ENCODE measurements at places on chromosomes 4 and X.

DNA sequence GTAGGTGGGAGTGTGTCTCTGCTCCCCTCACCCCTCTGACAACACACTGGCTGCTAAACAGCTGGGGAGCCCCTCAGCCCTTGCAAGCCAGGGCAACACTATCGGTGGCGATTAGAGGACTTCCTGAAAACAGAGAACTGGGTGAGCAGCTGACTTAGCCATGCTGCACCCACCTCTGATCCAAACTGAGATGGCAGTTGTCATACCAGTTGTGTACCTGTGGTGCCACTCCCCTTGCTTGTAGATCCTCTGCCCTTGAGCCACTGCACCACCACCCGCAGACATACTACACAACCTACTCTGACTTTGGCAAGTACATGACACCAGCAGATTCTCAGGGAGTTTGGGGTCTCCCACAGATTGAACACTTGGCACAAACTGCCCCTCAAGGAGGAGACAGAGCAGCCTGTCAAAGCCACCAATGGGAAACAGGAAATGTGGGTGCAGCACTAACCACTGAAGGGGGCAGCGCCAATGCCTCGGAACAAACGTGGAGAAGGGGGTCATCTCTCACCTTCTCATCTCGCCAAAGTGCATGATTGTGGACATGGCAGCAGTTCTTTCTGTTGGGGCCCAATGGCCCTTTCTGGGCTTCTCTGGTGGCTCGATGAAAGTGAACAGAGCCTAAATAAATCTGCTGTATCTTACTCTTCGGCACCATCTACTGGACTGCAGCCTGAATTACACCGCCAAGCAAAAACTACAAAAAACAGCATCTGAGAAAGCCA, 119.8 kb downstream of the NEK1 start:
- no peak for DNase-seq

GRCh38 chr4:186030399-186030775, 38.6 kb upstream of the TLR3 start:
- no peak for DNase-seq

DNA sequence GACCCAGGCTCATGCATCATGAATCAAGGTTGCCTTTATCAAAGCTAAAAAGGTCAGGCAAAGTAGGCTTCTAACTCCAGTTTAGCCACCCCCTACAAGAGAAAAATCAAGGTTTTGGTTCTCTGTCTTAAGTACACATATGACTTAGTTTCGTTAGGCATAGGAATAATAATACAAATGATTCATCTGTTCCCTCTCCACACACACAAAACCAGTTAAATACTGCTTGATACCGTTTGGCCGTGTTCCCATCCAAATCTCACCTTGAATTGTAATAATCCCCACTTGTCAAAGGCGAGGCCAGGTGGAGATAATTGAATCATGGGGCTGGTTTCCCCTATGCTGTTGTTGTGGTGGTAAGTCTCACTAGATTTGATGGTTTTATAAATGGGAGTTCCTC, 226.2 kb downstream of the HS6ST2 start:
- DNase-seq, result no peak

GRCh38 chr4:176611951-176612350, 180.8 kb downstream of the VEGFC start:
- no peak for DNase-seq

- no peak for DNase-seq
These were observed 146.7 kb downstream of the CHIC2 start for GRCh38 chr4:53917729-53918128.

- DNase-seq, result no peak
These were observed 9.3 kb downstream of the PRDM8 start for GRCh38 chr4:80206521-80207171.

DNA sequence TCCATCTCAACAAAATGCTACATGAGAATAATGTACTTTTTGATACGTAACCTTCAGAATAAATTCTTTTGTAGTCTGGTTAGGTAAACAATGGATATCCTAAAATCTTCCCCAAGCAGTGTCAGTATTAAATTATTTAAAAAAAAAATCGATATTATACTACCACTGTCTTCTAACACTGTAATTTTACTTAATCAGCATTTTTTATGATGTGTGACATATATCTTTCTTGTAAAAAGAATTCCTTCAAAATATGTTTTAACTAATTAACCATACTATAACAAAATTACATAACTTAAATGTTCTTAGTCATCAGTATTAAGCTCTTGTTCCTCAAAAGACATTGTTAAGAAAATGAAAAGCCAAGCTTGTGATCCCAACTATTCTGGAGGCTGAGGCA, 12.5 kb downstream of the OTUD4 start:
- no peak for DNase-seq

DNA sequence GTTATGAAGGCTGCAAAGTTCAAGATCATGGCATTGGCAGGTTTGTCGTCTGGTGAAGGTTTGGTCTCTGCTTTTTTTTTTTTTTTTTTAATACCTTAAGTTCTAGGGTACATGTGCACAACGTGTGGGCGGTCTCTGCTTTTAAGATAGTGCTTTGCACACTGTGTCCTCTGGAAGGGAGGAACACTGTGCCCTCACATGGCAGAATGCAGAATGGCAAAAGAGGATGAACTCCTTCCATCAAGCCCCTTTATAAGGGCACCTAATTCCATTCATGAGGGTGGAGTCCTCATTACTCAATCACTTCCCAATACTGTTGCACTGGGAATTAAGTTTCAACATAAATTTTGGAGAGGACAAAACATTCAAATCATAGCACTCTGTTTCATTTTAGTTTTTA, 101.4 kb downstream of the GLRA2 start:
- DNase-seq, result no peak

- DNase-seq, result no peak
These were observed 20.4 kb upstream of the ADD1 start for GRCh38 chr4:2823301-2823670.

DNA sequence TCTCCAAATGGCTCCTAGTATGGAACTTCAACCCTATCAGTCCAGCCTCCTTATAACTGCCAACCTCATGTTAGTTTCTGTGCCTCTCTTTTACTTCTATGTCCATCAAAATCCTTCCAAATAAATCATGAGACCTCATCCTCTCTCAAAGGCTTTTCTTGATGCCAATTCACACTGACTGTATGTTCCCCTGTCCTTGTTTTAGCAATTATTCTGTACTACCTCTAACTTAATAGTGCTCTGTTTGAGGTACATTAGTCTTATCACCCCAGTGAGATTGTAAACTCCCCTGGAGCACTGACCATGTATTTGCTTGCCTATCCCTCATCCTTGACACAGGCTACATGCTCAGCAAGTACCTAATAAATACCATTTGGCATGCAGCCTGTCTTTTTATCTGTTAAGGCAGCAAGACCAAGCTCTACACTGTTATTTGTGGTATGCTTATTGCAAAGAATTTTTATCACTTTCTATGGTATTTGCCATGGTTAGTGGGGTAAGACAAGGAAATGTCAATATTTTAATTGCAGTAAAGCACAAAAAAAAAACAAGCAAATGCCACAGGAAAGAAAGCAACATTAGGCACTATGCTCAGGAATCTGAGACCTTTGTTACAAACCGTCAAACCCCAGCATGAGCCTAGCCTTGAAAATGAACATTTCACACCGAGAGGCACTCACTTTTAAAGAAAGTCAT, 119.2 kb downstream of the SMARCA1 start:
- DNase-seq, result no peak

GRCh38 chrX:150062292-150063137, 124.2 kb upstream of the EOLA2 start:
- DNase-seq, result no peak

GRCh38 chr4:69830560-69831269, 29.2 kb downstream of the SULT1E1 start:
- no peak for DNase-seq

GRCh38 chrX:17629519-17629918, 107.8 kb upstream of the SCML1 start:
- no peak for DNase-seq

DNA sequence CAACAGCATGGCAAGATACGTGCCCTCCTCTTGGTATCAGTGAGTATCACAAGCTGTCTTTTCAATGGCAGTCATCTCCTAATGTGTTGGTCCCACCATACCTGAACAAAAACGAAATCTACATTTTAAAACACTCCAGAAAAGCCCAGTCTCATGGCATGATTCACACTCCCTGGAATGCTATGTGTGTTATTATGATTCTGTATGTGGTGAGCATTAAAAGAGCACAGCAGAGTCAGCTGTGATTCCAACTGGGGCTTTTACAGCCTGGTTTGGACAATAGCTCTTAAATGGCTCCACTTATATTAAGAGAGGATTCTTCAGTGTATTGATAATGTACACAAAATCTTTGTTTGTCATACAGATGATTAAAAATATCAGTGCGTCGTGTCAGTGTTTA, 274.1 kb upstream of the GK2 start:
- DNase-seq, result no peak

DNA sequence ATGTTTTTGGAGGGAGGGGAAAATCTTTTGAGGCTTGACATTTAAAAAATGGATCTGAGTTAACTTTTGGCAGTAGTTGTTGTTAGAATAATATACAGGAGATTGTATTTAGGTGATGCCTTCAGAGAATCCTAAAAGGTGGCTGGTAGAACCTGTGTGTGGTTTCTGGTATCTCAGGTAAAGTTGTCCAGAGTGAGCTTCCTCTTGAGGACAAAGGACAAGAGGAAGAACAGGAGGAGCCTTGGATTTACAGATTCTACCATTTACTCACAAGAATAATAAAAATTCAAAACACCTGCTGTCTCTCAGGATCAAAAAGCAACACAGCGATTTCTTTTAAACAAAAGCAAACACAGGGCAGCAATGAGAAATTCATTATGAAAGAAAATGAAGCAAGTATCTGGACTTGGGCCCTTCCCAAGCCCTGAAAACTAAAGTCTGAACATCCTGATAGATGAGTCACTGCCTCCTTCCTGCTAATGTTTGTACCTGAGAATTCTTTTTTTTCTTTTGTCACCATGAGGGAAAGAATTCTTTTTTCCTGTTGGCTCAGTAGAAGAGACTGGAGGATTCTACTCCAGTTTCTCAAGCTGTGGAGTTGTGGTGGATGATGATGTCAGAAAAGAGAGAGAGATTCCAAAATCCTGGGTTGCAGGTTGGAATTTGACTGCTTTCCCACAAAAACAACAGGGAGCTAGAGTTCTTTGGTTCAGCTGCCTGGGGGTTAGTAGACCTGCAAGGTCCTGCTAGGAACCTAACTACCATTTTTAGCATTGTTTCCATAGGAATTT, 31.5 kb upstream of the RAPGEF2 start:
- no peak for DNase-seq

DNA sequence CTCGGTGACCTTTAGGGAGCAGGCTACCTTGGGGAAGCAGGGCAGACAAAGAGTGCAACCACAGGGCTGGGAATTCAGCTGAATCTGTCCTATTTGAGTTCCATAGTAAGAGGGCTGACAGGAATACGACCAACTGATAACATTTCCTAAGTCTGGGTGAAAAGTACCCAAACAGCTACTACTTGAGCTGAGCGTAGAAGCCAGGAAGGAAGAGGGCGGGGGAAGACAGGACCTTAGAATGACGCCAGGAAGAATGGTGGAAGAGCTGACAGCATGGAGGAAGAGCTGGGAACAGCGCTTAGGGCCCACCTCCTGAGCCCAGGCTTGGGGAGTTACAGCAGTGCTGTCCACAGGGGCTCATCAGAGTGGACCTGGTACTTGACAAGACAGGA, 14.4 kb downstream of the MECP2 start:
- DNase-seq, result no peak

DNA sequence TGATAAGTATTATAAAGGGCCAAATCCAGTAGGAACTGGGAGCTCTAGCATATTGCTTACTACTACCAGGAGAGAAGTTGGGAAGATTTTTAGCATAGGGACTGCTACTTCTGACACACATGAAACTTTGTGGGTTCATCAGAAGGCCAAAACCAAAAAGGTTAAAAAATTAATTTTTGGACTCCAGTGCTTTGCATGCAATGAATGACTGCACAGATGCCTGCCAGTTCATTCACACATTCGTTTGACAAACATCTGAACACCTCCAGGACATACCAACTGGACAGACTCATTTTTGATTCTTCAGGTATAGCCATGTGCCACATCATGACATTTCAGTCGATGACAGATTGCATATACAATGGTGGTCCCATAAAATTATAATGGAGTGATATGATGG, 79.8 kb downstream of the MID1IP1 start:
- DNase-seq, result no peak

DNA sequence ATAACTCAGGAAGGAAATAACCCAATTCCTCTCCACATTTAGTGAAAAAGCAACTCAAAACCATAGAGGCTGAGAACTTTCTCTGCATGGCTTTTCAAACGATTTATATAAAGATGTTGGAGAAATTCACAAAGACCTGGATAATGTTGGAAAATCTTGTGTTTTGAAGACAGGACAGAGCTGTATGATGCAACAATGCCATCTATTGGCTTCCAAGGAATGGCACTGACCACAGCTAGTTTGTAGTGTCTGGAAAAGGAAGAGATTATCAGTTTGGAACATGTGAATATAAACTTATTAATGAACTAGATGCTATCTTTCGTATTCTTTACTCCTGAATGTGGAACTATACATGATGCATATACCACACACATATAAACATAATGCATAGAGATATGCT, 503.6 kb downstream of the IL1RAPL1 start:
- no peak for DNase-seq

GRCh38 chr4:27016551-27016950, 155.9 kb downstream of the STIM2 start:
- no peak for DNase-seq

DNA sequence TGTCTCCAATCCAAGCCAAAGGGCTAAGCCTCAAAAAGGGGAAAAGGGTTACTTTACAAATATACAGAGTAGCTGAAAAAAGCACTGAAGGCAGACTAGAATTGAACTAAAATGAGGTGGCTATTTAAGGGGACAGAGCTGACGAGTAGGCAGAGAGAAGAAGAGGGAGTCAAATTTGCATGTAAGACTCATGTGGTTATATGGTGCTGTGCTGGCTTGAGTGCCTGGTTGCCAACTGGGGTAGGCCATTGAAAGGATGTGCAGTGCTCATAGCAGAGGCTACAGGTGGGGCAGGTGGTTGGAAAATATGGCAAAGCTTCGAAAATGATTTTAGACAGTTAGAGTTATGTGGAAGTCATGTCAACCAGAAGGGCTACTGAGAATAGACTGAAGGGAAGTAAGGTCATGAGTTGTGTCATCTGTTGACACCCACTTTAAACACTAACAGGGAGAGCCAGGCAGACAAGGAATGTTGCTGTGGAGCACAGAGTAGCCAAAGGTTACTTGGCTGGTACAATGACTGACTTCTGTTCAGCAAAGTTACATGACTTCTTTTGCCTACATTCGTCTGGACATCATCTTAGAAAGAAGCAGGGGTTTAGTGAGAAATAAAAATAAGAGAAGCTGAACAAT, 1210.4 kb downstream of the ADGRL3 start:
- DNase-seq, result no peak

Measured in stimulated activated CD4-positive, alpha-beta T cell treated with anti-CD3 and anti-CD28 coated beads, Interleukin-4, amount 100 ng/mL, for 48 hours (primary cell).